Stimulated activated CD4-positive, alpha-beta T cell treated with anti-CD3 and anti-CD28 coated beads, Interleukin-2, amount 100 ng/mL, for 24 hours (primary cell): ENCODE measurements at places on chromosomes 16 and 17.

DNA sequence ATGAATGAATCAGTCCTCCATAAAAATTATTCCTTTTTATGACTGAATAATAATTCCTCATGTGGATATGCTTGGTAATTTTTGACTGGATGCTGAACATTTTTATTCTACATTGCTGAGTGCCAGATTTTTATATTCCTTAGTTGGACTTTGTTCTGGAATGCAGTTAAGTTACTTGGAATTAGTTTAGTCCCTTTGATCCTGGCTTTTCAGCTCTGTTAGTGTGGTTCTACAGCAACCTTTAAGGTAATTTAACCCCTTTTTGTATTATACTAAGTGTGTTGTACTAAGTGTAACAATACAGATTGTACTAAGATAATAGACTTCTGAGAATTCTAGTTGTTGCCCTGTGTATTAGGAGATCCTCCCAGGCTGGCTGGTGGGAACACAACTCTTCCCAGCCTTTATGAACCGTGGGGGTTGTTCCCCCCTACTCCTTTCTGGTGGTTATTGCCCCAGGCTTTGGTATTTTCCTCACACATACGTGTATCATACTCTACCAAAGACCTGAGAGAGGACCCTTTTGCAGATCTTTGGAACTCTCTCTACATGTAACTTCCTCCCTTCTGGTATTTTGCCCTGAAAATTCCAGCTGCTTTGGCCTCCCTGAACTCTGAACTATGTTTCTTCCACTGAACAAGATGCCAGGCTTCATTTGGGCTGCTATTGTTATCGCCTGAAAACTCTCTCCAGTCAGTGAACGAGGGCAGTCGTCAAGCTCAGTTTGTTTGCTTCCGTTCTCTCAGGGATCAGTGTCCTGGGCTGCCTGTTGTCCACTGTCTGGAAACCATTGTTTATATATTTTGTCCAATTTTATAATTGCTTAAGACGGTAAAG, 30.5 kb downstream of the TANGO6 start:
- DNase-seq: no peak

GRCh38 chr17:47866941-47867340, 16.0 kb upstream of the SP6 start:
- DNase-seq: no peak

GRCh38 chr17:78372841-78373240, 5.6 kb upstream of the PGS1 start:
- DNase-seq: no peak

- no peak for DNase-seq
Observed at GRCh38 chr17:70271672-70272071, 102.3 kb downstream of the KCNJ2 start.

DNA sequence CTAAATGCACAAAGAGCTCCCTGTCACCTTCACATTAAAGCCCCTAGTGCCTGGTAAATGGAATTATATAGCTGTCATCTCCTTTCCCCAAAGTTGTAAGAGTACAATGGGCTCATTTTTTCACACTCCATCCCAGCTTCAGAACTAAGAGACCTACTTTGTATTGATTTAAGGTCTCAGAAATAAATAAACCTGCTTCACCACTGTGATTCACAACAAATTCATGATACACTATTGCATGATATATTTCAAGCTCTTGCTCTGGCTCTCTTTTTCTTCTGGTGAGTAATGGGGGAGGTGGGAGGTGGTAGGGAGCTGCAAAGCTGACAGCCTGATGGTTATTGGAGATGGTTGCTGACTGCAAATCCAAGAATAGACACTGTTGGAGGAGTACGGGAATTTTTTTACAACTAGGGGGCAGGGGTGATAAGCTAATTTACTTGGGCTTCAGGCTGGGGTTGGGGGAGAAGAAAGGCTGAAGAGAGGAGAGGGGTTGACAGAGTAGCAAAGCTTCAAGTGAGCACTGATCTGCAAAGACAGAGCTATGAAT, 189.9 kb downstream of the AATF start:
- DNase-seq: no peak

DNA sequence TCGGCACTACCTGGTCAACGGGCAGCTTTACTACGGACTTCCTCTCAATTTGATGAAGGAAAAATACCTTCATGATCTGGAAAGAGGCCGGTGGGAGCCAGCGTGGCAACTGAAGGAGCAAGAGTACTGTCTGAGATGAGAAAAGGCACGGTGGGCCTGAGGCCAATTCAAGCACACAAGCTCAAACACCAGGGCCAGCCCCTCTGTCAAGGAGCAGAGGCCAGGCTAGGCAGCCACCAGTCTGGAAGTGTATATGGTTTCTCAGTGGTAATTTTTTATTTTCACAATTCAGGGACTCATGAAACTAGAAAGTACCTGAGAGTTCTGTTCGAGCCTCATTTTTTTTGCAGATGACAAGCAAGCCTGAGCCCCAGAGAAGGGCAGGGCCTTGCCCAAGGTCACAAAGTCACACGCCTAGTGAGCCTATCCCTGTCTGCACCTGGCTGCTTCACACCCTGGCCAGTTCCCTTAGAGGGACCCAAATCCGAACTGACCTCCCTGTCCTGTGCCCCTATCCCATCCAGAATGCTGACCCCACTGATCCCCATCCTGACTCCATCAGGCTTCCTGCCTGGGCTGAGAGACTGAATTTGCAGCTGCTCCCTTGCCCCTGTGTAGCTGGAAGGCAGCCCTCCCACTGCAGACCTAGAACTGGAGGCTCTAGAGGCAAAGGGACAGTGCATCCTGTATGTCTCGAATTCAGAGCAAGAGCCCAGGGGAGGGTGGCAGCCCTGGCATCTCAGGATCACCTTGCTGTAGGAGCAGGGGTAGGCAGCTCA, 4.8 kb upstream of the TBX2 start:
- no peak for DNase-seq

DNA sequence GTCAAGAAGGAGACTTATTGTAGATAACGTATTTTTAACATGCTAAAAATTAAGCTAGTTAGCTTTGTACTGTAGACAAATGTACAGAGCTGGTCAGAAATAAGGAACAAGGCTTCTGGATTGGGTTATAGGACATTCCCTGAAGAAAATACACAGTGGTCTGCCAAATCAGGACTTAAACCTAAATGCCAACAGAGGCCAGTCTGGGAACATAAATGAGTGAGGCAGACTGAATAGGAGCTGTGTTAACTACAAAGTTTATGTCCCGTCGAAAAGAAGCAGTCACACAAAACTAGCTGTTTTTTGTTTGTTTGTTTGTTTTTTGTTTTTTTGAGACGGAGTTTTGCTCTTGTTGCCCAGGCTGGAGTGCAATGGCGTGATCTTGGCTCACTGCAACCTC, 120.4 kb upstream of the C17orf78 start:
- no peak for DNase-seq

GRCh38 chr16:71840052-71840451, 5.7 kb upstream of the ATXN1L start:
- DNase-seq: no peak

GRCh38 chr17:43917348-43918025, 10.2 kb upstream of the MPP2 start:
- peak; percentile 66 for DNase-seq

DNA sequence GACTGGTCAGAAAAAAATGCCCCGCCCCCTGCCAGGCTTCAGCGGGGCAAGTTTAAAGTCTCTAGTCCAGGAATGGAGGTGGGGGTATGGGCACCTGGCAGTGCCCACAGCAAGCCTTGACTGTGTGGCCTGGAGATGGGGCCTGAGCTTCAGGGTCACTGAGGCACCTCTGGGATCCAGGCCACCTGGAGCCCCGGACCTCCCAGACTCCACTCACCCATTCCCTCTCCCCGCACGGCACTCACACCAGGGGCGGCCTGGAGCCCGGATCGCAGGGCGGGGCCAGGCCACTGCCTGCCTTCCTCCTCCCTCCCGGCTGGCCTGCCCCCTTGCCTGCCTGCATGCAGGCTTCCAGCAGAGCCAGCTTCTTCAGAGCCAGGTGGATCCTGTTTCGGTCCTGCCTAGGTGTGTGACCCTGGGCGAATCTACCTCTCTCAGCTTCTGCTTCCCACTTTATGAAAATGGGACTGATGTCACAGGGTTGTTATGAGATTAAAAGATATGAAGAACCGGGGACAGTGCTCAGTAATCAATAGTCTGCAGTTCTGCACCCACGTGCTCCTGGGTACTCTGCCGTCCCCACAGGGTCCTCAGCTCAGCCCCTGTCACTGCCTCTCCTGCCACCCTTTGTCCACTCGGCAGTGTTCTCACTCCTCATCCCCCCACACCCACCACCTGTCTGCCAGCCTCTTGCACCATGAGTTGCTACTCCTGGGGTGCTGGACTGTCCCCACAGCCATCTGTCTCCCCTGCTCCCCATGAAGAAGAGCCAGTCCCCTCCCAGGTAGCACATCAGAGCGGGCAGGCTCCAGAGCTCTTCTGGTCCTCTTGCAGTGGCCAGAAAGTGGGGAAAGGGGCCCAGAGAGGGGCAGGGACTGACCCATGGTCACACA, 1.2 kb upstream of the TCAP start:
- no peak for DNase-seq

- no peak for DNase-seq
Observed at GRCh38 chr17:61005358-61005757, 327.7 kb downstream of the BCAS3 start.

DNA sequence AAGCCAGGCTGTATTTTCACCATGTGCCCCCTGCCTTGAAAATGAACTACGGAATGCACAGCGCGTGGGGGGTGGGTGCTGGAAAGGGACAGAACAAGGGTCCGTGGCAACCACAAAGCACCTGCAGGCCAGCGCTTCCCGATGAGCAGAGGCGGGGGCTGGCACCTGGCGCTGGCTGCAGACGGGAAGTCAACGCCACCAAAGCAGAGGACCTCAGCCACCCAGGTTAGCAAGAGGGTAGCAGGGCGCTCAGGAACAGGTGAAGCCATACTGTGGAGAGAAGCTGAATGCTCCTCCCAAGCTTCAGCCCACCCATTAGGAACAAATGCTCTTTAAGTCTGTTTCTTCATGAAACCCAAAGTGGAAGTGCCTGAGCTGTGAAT, 64.7 kb downstream of the KLHDC4 start:
- no peak for DNase-seq
